ENCODE measurements at places on chromosomes 4 and X.

GRCh38 chr4:8199594-8200301 lies 658 bp downstream of the SH3TC1 start:
- DNase-seq = no peak

- DNase-seq = no peak
Observed at GRCh38 chrX:46647251-46647650, 73.7 kb downstream of the CHST7 start.

- DNase-seq = no peak
Observed at GRCh38 chr4:85672116-85672515, 197.2 kb downstream of the ARHGAP24 start.

DNA sequence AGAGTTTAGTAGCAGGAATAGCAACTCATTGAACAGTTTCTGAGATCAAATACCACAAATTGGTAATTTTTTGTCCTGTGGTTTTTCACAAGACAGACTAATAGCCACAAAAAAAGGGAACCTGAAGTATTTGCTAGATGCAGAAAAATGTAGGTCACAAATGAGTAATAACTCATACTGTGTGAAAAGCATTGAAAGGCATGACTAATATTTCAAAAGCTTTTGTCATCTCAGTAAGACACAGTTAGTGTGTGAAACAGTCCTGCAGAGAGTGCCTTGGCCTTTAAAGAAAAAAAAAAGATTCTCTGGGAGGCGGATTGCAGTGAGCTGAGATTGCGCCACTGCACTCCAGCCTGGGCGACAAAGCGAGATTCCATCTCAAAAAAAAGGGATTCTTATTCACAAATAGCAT lies 31.4 kb upstream of the SLC25A31 start:
- no peak for DNase-seq

DNA sequence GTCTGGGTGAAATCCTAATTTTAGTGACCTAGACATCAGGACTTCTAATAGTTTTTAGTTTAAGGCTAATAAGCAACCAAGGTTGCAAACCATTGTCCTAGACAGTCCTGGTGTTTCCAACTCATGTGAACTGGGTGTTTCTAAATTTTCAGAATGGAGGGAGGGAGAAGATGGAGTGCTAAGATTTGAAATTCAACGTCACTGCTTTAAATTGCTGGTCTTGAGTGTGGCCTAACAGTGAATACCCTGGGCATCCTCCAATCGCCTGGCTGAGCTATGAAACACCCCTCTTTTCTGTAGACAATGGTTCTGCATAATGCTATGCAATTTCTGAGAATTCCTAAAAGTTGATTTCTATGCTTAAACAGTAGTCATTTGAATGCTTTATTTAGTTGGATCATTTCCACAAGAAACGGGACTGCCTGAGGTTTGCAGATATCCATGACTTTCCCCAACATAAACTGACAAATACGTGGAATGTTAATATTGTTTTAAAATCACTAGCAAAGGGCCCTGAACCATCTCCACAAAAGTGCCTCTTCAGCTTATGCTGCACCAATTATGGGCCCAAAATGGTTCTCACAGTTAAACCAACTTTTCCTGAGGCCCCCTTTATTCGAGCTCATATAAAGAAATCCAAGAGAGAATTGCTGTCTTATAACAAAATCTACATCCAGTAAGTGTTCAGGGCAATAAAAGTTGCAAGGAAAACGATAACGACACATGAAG lies 1.1 kb downstream of the FBXL5 start:
- peak; percentile 60 for DNase-seq

GRCh38 chrX:103415068-103415467 lies 38.7 kb downstream of the BEX3 start:
- no peak for DNase-seq

- no peak for DNase-seq
Observed at GRCh38 chr4:157303471-157303960, 83.0 kb downstream of the GRIA2 start.
